Uterine smooth muscle cell (primary cell): ENCODE measurements at places on chromosomes 7 and 10. TPM values are rescaled to one million over a fixed set of nuclear protein-coding genes. Genes with fewer than 3 reads are reported as not detected.

EXOC6 gene
- total RNA-seq: 10.1 and 20.7 TPM in 2 replicates

CTTNBP2 gene
- 5.4 and 7.0 TPM in 2 replicates for total RNA-seq

SLC25A40 gene
- total RNA-seq: 7.0 and 7.1 TPM in 2 replicates

CNPY1 gene
- total RNA-seq: not detected in 2 replicates

STEAP4 gene
- total RNA-seq: under 0.01 TPM in 1 of 2 replicates, not detected in the other

KLHDC10 gene
- total RNA-seq: 26.0 and 26.2 TPM in 2 replicates

TAS2R3 gene
- 0.44 and 1.2 TPM in 2 replicates for total RNA-seq

STOX1 gene
- total RNA-seq: 0.12 and 0.44 TPM in 2 replicates

C7orf25 gene
- 8.2 and 8.4 TPM in 2 replicates for total RNA-seq

CTAGE15 gene
- 0.75 TPM in 1 of 2 replicates, not detected in the other for total RNA-seq

LIPM gene
- total RNA-seq: not detected in 2 replicates

PIK3AP1 gene
- total RNA-seq: under 0.01 and 0.12 TPM in 2 replicates

HOXA13 gene
- total RNA-seq: 14.9 and 17.6 TPM in 2 replicates

GPRIN2 gene
- not detected in 2 replicates for total RNA-seq

KIF11 gene
- total RNA-seq: 15.1 and 59.2 TPM in 2 replicates

RNF133 gene
- 0.55 and 1.1 TPM in 2 replicates for total RNA-seq

FFAR4 gene
- total RNA-seq: not detected in 2 replicates

ZNF277 gene
- total RNA-seq: 24.1 and 52.2 TPM in 2 replicates

NCF1 gene
- 0.12 TPM in 1 of 2 replicates, not detected in the other for total RNA-seq
